CD4-positive, alpha-beta T cell treated with Interleukin-2 at 100 ng/mL for 4 hours (primary cell): ENCODE measurements at places on chromosomes 13 and 19.

DNA sequence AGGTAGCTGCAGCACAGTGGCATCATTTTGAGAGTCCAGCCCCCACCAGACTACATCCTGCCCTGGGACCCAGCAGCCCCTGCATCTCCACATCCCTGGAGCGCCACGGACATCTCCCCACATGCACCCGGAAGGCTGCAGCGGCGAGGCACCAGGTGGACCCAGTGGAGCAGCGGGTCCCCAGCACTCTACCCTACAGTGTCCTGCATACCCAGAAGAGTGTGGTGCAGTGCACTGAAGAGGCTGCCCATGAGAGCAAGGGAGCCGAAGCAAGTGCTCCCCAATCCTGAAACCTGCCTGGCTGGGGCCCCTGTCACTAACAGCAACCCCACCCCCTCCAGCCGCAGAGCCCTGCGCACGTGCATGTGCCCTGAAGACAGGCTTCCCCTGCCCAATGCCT is 21.3 kb upstream of the SLC7A9 start:
- DNase-seq = no peak

- DNase-seq = no peak
These were observed 525.1 kb upstream of the NBEA start for GRCh38 chr13:34416971-34417380.

- DNase-seq = no peak
These were observed 79.1 kb upstream of the SPATA13 start for GRCh38 chr13:24081387-24081786.

DNA sequence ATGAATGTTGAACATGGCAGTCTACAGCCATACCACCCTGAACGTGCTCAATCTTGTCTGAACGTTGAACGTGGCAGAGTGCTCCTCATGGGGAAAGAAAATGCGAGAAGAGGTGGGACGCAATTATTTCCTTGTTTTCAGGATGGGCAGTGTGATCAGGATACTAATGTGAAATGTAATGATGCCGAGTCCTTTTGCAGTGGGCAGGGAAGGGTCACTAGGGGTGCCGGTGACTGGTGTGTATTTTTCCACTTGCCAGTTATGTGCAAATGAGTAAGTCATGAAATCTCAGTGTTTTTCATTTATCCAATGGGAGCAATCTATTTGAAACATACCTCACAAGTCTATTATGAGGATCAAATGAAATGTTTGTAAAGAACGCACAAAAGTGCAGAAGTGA is 84.8 kb downstream of the LNX2 start:
- DNase-seq = no peak

- DNase-seq = no peak
These were observed 76.8 kb downstream of the TUBGCP3 start for GRCh38 chr13:112510987-112511685.

DNA sequence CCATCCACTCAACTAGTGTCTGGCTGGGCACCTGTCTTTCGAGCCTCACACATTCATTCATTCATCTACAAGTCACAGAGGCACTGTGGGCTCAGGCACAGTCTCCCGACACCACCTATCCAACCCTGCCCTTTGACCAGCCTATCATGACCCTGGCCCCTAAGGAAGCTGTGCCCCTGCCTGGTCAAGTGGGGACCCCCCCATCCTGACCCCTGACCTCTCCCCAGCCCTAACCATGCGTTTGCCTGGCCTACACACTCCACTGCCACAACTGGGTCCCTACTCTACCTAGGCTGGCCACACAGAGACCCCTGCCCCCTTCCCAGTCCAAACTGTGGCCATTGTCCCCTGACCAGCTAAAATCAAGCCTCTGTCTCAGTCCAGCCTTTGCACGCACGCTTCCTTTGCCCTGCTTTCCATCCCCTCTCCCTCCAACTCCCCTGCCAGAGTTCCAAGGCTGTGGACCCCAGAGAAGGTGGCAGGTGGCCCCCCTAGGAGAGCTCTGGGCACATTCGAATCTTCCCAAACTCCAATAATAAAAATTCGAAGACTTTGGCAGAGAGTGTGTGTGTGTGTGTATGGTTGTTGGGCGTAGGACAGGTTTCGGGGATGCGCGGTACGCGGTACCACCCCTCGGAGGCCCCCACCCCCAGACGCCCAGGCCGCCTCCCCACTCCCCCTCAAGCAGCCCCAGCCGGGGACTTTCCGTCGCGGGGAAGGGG is 404 bp upstream of the IL27RA start:
- DNase-seq = peak; percentile 87

DNA sequence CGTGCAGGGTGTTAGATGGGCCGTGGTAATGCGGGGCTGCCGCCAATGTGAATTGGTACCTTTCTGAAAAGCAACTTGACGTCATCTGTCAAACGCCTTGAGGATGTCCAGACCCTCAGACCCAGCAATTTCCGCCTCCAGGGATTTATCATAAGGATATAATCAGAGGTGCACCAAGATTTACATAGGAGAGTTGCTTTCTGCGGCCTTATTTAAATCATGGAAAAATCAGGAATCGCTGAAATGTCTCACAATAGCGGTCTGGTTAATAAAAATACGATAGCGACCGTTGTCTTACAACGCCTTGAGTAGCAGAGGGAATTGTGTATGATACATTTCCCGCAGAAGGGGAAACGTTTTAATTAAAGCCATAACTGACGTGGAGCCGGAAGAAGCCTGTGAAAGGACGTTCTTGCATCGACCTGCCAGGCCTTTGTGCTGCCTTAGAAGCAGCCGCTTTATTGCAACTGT is 32.3 kb upstream of the NDUFS7 start:
- DNase-seq = no peak

GRCh38 chr13:34322014-34322742 is 504.2 kb downstream of the RFC3 start:
- no peak for DNase-seq

GRCh38 chr13:30163441-30163840 is 143.9 kb downstream of the KATNAL1 start:
- no peak for DNase-seq

DNA sequence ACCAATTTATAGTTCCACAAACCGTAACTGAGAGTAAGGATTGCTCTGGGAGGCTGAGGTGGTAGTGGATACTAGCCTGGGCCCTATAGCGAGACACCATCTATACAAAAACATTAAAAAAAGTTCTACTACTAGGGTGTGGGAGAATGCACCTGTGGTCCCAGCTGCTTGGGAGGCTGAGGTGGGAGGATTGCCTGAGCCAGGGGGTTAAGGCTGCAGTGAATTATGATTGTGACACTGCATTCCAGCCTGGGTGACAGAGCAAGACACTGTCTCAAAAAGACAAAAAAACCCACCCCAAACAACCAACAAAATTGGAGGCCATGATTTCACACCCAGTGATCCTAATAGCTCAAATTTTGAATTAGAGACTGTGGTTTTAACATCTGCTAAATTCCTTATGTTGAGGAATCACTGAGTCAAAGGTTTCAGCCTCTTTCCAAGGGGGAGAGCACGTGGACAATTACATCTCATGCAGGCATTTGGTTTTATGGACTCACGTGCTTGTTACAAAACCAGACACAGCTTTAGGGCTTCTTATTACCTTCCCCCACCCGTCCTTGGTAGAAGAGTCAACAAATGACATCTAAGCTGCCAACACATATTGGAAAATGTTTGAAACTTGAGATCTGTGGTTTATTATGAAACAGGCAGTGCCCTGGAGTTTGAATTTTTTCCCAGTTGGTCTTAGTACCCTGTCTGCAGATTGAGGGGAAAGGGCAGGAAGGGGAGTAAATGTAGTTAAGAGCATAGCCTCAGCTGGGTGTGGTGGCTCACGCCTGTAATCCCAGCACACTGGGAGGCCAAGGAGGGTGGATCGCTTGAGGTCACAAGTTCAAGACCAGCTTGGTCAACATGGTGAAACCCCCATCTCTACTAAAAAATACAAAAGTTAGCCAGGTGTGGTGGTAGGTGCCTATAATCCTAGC is 18.5 kb downstream of the CYP2A6 start:
- DNase-seq = no peak

- no peak for DNase-seq
These were observed 13.2 kb downstream of the ZNF793 start for GRCh38 chr19:37519890-37520289.

- DNase-seq = no peak
These were observed 1722.7 kb downstream of the SLITRK5 start for GRCh38 chr13:89393758-89394304.

GRCh38 chr19:5960005-5961001 is 17.6 kb downstream of the RANBP3 start:
- DNase-seq = no peak

- no peak for DNase-seq
These were observed 27.0 kb downstream of the FPR3 start for GRCh38 chr19:51821921-51822320.

DNA sequence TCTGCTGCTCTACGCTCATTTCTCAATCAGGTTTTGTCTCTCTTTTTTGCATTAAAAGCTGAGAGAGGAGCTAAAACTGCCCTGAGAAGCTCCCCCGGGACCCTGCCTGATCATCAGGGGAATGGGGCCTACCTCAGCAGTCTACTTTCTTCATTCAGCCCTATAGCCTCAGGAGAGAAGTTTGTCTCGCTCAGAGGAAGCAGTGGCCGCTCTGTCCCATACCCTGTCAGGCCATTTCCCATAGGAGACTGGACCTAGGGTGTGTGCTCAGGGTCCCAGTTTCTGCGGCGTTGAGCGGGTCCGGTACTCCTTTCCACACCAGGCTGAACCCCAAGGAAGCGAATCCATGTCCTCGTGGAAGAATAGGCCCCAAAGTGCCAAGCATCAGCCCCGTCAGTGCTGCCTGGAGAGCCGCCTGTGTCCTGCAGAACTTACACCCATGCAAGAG is 21.7 kb downstream of the UBE2L5 start:
- DNase-seq = no peak

DNA sequence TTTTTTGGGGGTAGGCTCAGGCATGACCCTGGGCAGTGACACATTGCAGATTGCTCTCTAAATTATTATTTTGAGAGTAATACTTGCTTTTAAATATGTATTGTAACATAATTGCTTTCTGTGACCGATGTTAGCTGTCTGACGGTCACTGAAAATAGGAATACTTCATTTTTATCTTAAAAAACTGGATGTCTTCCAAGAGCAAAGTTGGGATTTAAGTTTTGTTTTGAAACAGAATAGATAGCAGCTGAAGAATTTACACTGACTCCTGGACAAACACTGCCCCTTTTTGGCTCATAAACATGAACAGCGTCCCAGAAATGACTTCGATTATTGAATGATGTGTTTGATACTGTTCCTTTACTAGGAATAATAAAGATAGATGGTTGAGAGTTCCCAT is 535.9 kb downstream of the GPC5 start:
- DNase-seq = no peak

GRCh38 chr13:44921246-44921877 is 67.9 kb downstream of the NUFIP1 start:
- no peak for DNase-seq

- DNase-seq = no peak
These were observed 10.1 kb downstream of the URI1 start for GRCh38 chr19:29952177-29952576.

GRCh38 chr19:34500656-34501120 is 19.1 kb downstream of the WTIP start:
- DNase-seq = no peak

DNA sequence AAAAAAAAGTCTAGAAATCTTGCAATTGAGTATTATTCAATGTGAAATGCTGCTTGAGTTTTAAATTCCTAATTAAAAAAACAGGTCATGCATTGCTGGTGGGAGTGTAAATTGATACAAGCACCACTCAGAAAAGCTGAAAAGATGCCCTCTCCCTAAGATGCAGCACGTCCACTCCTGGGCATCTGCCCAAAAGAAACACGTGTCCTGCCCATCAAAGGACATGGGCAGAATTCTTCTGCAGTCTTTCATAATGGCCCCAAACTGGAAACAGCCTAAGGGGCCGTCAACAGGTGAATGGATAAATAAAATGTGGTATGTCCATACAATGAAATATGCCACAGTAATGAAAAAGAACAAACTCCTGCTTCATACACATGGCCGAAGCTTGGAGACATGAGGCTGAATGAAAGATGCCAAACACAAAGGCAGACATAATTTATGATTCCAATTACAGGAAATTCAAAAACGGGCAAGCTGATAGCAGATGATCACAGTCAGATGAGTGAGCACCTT is 7.8 kb downstream of the POU2F2 start:
- no peak for DNase-seq

DNA sequence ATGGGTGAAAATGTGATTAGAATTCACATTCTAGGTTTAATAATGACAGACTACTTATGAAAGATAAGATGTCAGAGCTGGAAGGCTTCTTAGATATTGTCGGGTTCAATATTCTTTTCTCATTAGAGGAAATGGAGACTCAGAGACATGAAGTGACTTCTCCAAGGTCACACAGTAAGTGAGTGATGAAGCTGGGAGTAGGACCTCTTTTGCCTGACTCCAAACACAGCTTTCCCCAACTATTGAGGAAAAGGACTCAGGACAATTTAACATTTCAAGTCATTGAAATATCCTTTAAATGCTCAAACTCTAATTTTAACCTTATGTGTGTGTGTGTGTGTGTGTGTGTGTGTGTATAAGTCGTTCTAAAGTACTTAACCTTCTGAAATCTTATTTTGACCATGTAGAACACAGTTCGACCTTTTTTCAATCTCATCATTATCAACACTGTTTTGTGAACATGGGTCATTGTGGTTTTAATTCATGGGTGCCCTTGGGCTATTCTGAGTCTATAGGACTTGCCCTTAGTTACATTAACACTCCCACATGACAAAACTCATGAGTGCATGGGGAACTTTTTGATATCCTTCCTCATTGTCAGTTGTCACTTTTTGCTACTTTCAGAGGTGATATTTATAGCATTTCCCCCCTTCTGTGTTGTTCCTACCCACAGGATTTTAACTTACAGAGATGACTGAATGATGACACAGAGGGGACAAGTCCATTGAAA is 53.0 kb downstream of the LRCH1 start:
- DNase-seq = no peak

DNA sequence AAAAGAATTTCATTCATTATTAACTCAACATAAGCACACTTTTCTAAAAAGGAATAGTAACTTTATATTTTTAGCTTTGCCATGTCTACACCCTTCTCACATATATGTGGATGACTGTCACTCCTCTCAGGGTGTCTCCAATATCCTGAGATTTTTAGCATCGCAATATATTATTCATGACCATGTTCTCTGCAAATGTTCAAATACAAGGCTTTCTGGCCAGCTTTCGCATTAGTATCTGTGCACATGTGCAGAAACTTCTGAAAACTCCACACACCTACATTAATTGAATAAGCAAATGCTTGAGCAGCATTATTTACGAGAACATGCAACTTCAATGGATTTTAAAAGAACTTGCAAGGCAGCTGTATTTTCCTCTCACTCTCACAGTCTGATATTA is 334.8 kb downstream of the PCDH9 start:
- DNase-seq = no peak

DNA sequence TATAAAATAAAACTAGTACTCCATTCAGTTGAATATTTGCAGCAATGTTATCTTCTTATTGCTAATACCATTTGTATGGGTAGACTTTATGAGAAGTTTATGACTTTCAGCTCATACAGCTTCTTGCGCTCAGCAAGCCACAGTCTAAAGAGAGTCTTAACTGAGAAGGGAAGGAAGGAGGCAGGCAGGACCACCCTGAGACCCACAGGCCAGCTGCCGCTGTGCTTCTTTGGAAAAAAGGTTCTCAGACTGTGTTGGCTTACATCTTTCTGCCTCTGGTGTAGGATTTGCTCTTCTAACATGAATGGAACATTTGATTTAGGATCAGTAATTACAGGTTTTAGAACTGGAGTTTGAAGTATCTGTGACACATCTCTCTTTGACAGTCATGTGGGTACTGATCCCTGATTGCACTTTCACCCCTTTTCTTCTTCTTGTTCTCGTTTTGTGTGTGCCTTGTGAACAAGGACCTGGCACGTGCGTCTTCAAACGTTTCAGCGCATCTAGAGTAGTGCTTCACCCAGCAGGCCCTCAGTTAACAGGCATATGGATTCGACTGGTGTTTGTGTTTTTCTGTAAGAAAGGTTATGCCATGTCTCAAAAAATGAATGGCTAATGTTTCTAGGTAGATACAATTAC is 7.1 kb upstream of the GPR18 start:
- no peak for DNase-seq
